ENCODE measurements at places on chromosomes 4 and X. TPM values are rescaled to one million over a fixed set of nuclear protein-coding genes. Genes with fewer than 3 reads are reported as not detected.

Gene NWD2
- not detected for total RNA-seq

Gene WAS
- total RNA-seq, result 19.9 TPM

- no peaks in the 10 kb centered on the region for H3K4me1 ChIP-seq
- H3K4me3 ChIP-seq, result no peak overlapping the region
- no peak for DNase-seq
- H3K36me3 ChIP-seq, result no peaks in the 10 kb centered on the region
Observed at GRCh38 chr4:170651786-170652185, 562.0 kb upstream of the AADAT start.

GRCh38 chr4:86181585-86181984 is 178.3 kb downstream of the MAPK10 start:
- H3K27ac ChIP-seq, result no peak overlapping the region
- H3K36me3 ChIP-seq, result no peaks in the 10 kb centered on the region
- no peaks in the 10 kb centered on the region for H3K4me1 ChIP-seq
- no peak overlapping the region for H3K4me3 ChIP-seq

DNA sequence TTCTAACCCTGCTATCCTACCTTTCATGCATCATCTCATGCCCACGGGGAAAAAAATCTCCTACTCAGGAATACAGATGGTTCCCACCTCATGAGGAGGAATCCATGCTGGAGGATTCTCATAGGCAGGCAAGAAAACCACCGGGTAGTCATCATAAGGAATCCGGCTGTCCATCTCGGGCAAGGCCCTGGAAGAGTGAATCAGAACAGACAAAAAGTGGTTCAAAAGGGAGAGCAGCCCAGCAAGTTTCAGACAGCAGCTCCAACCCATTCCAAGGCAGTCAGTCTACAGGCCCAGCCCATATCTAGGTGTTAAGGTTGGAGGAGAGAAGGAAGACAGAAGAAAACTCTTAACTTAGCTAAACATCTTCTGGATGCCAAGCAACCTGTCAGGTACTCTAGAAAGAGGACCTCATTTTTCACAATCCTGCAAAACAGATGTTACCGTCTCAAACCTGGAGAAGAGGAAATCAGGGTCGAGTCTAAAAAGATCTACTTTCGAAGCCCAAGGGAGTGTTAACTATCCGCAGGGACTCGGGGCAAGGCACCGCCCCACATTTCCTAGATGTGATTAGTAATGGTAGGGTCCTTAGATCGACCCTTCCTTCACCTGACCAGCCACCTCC is 447 bp downstream of the PDZD11 start:
- H3K4me1 ChIP-seq, result no peaks in the 10 kb centered on the region
- H3K27me3 ChIP-seq, result no peaks in the 10 kb centered on the region
- no peaks in the 10 kb centered on the region for H3K36me3 ChIP-seq
- peak overlapping the region; percentile 20 for H3K4me3 ChIP-seq
- no peak overlapping the region for H3K27ac ChIP-seq
- DNase-seq, result no peak

- H3K4me1 ChIP-seq, result no peaks in the 10 kb centered on the region
- H3K4me3 ChIP-seq, result no peak overlapping the region
- no peak for DNase-seq
- no peaks in the 10 kb centered on the region for H3K36me3 ChIP-seq
- H3K27me3 ChIP-seq, result no peaks in the 10 kb centered on the region
Observed at GRCh38 chrX:150767475-150768131, 74.4 kb downstream of the MTMR1 start.

DNA sequence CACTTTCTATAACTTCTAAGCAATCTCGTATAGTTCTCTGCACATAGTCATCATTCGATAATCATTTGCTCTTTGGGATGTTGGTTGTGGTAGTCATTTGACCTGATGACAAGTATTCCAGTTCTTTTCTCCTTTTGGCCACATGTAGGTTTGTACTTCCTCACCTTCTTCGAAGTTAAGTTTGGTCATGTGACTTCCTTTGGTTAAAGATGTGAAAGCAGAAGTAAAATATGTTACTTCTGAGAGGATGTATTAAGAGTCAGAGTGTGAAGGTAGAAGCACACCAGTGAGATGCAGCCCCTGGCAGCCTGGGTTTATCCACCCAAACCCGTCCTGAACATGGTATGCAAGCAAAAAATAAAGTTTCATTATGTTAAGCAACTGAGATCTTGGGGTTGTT is 48.9 kb upstream of the ZNF518B start:
- no peaks in the 10 kb centered on the region for H3K27me3 ChIP-seq
- no peaks in the 10 kb centered on the region for H3K36me3 ChIP-seq
- no peaks in the 10 kb centered on the region for H3K4me1 ChIP-seq
- no peak overlapping the region for H3K27ac ChIP-seq
- no peak for DNase-seq

- no peak overlapping the region for H3K4me3 ChIP-seq
- no peaks in the 10 kb centered on the region for H3K4me1 ChIP-seq
- no peak for DNase-seq
- no peak overlapping the region for H3K27ac ChIP-seq
Observed at GRCh38 chr4:167419468-167420140, 185.3 kb upstream of the SPOCK3 start.

- H3K36me3 ChIP-seq, result no peaks in the 10 kb centered on the region
- DNase-seq, result no peak
- no peak overlapping the region for H3K27ac ChIP-seq
Observed at GRCh38 chr4:71229477-71230270, 109.1 kb upstream of the SLC4A4 start.

Gene VEGFC
- 25.3 TPM for total RNA-seq

All from aorta (tissue), 5 donors.